ENCODE measurements at places on chromosomes 2 and 18.

- DNase-seq: no peak
Observed at GRCh38 chr2:129301431-129301913, 678.0 kb upstream of the RAB6C start.

DNA sequence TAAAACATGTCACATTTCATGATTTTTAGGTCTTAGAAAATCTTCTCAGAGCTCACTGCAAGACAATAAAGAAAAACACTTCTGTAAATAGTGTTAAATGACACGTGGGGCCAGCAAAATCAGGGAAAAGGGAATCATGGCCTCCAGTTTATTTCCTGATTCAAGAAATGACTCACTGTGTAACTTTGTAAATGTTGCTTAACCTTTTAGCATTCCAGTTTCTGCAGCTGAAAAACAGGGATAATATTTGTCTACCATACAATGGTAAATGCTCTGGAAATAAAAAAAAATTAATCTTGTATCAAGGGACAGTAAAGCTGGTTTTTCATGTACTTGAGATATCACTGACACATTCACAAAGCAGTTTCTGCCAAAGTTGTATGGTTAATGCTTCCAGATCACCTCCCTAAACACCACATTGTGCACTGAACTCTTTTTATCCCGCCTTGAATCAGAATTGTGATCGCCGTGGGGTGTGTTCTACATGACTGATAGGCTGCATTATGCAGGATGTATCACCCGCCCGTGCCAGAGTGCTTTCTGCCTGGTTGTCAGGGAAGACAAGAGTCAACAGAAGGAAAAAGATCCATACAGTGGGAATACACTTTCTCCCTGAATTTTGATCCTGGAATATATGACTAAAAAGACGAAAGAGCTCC, 238.8 kb downstream of the IKZF2 start:
- DNase-seq: peak; percentile 9

- DNase-seq: no peak
Observed at GRCh38 chr2:176421297-176422050, 152.2 kb downstream of the MTX2 start.

- DNase-seq: peak; percentile 34
Observed at GRCh38 chr2:45170191-45171135, 161.2 kb upstream of the SIX2 start.

- no peak for DNase-seq
Observed at GRCh38 chr2:219620546-219620945, 6.9 kb upstream of the SLC4A3 start.
